AML-193 (cell line): ENCODE measurements at places on chromosomes 3 and 15.

DNA sequence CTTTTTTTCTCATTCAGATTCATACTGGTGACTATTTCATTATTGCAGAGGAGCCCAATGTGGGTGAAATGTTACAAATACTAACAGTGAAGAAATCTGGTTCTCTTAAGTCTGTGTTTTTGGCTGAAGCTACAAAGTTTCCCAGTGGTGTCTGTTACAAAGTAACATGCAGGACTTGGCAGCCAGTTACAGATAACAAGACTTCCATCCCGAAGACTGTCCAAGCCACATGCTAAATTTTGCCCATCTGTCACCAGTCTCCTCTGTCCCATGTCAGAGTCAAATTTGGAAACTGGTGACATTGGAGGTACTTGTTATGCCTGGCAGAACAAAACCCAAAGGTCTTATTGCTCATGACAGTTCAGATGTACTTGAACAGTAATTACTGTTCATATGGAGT is 269.2 kb upstream of the GOLIM4 start:
- DNase-seq = no peak

- DNase-seq = no peak
Measured at GRCh38 chr3:127566833-127567232, 23.7 kb downstream of the TPRA1 start.

DNA sequence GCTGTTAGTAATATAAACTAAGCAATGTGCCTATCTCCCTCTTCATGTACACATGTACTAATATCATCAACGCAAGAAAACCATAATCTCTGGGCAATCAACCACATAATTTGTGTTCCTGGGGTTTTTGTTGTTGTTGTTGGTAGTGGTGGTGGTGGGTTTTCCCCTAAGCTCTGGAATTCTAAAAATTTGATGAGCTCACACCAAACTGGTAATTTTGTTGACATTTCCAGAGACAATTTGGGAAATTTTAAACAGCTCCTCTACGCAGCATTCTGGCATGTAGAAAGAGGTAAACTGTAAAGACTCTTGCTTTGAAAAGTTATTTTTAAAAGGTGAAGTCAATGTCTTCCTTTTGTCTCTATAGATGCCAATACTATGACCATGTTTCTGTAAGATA is 126.7 kb downstream of the IGSF11 start:
- no peak for DNase-seq

GRCh38 chr15:91291673-91292072 is 191.6 kb downstream of the SV2B start:
- DNase-seq = no peak

DNA sequence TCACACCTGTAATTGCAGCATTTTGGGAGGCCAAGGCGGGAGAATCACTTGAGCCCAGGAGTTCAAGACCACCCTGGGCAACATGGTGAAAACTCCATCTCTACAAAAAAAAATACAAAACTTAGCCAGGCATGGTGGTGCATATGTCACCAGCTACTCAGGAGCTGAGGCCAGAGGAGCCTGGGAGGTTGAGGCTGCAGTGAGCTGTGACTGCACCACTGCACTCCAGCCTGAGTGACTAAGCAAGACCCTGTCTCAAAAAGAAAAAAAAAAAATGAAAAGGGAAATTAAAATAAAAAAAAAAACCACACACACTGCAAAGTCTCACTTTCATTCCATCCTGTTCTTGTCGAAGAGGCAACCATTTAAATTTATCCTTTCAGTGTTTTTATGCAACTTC is 100.8 kb upstream of the PIAS1 start:
- no peak for DNase-seq

DNA sequence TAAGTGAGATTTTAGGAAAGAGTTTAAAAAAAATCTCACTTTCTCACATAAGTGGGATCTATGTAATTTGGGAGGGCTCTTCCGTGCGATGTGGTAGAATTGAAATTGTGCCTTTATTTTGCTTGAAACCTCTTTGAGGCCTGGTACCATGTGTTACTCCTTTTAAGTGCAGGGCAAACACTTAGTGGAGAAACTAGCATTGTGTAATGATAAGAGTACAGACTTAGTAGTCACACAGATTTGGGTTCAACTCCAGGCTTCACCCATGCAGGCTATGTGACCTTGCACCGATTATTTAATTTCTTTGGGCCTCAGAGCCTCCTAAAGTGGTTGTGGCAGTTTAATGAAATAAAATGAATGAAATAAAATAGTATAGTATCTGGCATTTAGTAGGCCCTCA is 2.4 kb downstream of the PSMA4 start:
- no peak for DNase-seq

- no peak for DNase-seq
Measured at GRCh38 chr3:188286087-188286513, 132.1 kb downstream of the LPP start.

- no peak for DNase-seq
Measured at GRCh38 chr3:43996379-43997301, 245.0 kb upstream of the TOPAZ1 start.

GRCh38 chr3:118144919-118145318 is 889.7 kb downstream of the IGSF11 start:
- DNase-seq = no peak

GRCh38 chr3:103169289-103169688 is 734.5 kb downstream of the ZPLD1 start:
- DNase-seq = no peak

GRCh38 chr3:39327746-39328349 is 1.7 kb upstream of the CCR8 start:
- no peak for DNase-seq

GRCh38 chr15:31788104-31788503 is 242.2 kb upstream of the CHRNA7 start:
- DNase-seq = no peak

DNA sequence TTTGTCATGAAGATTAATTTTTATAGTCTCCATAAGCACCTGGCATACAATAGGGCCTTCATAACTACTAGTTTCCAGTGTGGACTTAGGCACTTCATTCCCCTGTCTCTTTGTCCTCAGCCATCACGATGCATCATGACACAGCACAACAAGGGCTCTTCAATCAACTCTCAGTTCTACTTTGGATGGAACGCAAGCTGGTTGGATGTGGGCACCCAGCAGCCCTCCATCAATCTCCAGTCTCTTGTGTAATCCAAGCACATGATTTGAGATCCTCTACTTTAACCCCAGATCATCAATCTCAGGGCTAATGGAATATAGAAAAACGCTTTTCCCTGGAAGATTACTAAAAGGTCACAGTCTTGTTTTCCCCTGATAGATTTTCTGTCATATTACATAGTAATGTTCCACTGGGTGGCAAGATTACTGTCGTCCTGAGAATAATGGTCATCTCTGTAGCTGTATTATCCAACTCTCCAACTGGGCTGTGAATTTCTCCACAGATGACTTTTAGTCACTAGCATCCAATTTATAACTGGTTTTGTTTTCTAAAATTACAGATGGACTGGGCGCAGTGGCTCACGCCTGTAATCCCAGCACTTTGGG is 22.9 kb upstream of the CHRNA7 start:
- DNase-seq = no peak

- no peak for DNase-seq
Measured at GRCh38 chr15:55288006-55288717, 1.5 kb downstream of the RAB27A start.

DNA sequence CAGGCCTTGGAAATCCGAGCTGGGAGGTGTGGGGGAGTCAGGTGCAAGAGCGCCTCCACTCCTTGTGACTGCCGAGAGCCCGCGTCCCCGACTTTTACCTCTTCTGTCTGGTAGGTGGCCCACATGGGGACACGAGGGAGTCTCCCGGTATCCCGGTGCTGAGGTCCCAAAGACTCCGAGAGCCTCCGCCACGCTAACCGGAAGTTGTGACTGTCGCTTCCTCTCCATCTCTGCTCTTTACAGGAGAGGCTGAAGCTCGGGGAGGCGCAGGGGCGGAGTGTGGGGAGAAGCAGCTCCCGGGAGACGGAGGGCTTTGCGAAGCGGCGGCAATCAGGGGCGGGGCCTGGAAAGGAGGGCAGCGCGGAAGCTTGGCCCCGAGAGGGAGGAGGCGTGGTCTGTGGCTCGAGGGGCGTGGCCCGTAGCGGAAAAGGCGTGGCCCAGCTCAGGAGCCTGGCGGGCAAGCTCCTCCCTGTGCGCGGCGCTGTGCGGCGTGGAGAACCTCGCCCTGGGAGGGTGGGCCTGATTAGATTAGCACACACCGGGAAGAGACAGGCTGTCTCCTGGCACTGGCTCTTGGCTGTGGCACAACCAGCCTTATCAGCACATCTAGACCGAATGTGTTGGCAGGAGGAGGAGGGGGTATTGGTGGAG is 143.9 kb downstream of the GABRB3 start:
- DNase-seq = no peak

DNA sequence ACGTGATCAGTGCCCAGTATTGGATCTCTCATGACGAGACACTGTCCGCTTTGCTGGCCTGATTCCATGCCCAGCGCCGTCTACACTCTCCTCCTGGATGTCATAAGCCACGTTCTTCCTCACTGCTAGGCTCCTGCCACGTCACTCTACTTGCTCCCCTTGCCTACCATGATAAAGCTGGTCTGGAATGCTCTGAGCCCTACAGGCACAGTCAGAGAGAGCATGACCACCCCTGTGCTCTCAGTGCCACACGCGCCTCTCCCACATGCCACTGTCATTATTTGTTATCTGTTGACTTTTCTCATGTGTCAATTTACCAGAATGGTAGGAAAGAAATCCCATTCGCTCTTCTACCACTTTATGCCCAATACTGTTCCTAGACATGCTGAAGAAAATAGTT is 148.6 kb downstream of the ANO10 start:
- no peak for DNase-seq

DNA sequence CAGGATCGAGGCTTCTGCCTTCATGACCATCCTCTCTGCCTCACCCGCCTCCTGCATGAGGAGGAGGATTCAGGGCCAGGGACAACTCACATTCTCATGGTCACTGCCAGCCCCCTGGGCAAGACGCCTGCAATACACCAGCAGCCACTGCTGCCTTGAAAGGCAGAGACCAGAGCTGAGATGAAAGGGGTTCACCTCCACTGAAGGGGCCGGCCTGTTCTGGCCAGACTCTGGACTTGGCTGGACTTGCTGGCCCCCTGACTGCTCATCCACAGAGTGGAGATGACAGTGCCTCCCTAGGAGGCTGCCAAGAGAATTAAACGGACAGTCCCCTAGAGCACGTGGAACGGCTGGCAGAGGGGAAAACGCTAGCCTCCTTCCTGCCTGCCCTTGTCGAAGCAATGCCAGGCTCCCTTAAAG is 35.2 kb downstream of the MGLL start:
- DNase-seq = no peak

DNA sequence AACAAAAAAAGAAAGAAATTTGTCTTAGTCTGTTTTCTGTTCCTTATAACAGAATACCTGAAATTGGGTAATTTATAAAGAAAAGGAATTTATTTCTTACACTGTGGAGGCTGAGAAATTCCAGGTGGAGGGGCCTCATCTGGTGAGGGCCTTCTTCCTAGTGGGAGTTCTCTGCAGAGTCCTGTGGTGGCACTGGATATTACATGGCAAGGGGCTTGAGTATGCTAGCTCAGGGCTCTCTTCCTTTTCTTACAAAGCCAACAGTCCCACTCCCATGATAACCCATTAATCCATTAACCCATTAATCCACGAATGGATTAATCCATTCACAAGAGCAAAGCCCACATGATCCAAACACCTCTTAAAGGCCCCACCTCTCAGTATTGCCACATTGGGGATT is 2.9 kb upstream of the SATB1 start:
- DNase-seq = no peak

GRCh38 chr3:142244056-142244455 is 18.7 kb upstream of the GK5 start:
- DNase-seq = no peak

DNA sequence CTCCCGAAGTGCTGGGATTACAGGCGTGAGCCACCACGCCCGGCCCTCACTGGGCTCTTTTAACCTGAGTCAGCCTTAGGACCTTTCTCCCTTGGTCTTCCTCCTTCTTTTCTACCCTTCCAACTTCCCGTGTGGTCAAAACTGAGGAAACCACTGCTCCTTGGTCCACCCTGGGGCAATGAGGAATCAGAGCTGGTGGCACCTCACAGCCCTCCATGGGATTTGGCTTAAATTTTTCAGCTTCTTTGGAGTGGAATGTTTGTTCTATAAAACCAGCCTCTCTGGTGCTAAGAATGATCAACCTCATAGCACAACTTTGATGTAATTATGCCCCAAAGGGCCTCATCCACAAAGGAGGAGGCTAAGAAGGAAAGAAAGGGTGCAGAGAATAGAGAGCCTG is 76.6 kb upstream of the CFAP20DC start:
- DNase-seq = no peak

DNA sequence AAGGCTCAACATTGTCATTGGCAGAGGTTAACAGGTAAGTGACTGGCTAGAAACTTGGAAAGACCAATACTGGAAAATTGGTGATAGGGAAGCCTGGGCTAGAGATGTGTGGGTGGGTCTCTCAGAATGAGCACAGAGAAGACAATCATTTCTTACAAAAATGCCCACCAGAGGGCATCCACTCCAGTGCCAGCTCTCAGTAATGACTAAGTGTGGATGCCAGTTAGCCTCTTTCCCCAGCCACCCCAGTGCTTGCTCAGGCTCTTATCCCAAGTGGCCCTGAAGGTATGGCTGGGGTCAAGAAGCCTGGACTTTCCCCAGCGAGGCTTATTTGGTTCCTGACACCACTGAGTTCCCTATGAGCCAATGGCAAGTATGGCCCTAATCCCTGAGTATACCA is 115.9 kb upstream of the ST8SIA2 start:
- DNase-seq = peak; percentile 18

GRCh38 chr3:107543666-107544065 is 20.9 kb downstream of the BBX start:
- peak; percentile 39 for DNase-seq

DNA sequence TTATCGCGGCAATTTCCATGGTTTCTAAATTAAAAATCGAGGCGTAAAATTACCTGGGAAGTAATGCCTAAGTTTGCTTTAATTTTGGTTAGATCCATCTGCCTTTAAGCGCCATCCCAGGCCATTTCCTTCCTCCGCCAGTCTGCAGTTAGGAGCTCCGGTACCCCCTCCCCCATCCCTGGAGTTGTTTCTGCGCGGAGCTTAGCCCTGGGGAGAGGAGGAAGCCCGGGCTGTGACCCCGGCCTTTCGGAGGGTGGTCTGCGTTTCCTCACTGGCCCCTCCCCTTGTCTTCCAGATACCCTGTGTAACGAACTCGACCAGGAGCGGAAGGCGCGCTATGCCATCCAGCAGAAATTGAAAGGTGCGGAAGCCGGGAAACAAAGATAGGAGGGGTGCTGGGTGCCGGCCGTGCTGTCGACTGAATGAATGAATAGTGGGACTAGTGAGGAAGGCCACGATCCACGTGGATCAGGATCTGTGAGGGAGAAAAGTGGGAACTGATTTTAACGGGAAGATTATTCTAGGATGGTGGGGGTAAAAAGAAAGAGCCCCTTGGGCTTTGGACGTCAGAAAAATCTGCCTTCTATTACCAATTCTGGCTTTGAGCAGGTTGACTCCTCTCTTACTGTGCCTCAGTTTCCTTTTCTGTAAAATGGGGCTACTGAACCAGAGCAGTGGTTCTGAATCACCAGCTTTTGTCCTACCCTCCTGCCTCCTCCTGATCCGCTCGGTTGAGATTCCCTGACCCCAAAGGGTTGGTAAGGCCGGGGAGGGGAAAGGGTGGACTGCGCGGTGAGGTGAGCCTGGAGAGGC is 6.7 kb downstream of the RNU6-1 start:
- DNase-seq = no peak

- no peak for DNase-seq
Measured at GRCh38 chr3:30245858-30246622, 360.4 kb upstream of the TGFBR2 start.
